Aorta (tissue), 5 donors: ENCODE measurements at places on chromosomes 4 and X. TPM values are rescaled to one million over a fixed set of nuclear protein-coding genes. Genes with fewer than 3 reads are reported as not detected.

DNA sequence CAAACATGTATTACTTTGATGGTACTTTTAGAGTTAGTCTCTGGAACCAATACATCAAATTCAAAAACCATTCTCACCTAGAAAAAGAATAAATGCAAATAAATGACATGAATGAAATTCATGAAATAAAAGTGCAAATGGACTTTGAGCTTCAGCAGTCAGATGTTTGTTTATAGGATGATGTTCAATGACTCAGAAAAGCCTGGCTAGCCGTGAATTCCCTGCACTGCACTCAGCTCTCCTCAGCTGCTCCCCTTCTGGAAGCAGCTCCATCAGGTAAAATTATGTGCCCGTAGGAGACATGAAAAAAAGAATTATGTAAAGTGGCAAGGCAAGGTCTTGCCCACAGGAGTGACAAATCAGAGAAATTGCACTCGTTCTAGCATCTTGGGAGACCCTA lies 390.6 kb downstream of the GPM6A start:
- DNase-seq, result no peak

GRCh38 chr4:161604516-161605300 lies 559.1 kb downstream of the FSTL5 start:
- no peak for DNase-seq

DNA sequence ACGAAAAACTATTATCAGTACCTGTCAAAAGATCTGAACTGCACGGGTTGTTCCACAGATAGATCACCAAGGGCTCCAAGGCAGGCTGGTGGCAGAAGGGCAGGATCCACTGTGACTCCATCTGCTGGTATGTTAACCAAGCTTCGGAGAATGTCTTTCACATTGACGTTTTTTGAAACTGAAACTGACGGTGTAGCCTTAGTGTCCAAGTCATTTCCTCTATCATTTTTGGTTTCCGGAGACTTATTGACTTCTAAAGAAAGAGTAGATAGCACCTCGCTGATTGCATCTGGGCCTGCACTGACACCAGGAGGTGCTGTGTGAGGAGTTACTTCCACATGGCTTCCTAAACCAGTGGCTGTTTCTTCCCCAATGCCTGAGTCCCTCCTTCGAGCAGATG lies 186.9 kb downstream of the LRBA start:
- DNase-seq, result no peak

- DNase-seq, result no peak
Observed at GRCh38 chr4:12186526-12186925, 757.8 kb upstream of the HS3ST1 start.

Gene ZNF41
- total RNA-seq, result 8.8 TPM

Gene PAGE5
- total RNA-seq, result not detected

Gene CLCN5
- 4.8 TPM for total RNA-seq
